Dermis microvascular lymphatic vessel endothelial cell (primary cell): ENCODE measurements at places on chromosomes 5 and 9.

GRCh38 chr9:89853931-89854330, 249.1 kb downstream of the GADD45G start:
- DNase-seq = no peak

DNA sequence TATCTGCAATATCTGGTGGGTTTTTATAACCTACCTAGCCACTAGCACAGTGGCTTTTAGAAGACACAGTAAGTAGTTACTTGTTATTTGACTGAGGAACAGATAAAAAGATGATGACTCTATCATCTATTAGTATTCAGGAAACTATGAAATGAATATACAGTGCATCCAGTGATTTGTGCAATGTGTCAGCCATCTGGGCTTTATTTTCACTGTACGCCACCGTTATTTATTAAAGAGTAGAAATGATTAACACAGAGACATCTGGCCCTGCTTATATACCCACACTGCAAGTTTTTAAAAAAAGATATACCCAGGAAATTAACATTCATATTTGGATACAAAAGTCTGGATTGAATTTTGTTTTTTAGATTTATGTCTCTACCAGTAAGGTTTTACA, 408.4 kb downstream of the PDE4D start:
- DNase-seq = no peak

GRCh38 chr5:147830035-147830434, 1.4 kb downstream of the SPINK1 start:
- DNase-seq = no peak

- no peak for DNase-seq
These were observed 284.3 kb upstream of the IRX4 start for GRCh38 chr5:2166979-2167377.

- DNase-seq = no peak
These were observed 180.5 kb downstream of the CEMIP2 start for GRCh38 chr9:71587576-71588362.

DNA sequence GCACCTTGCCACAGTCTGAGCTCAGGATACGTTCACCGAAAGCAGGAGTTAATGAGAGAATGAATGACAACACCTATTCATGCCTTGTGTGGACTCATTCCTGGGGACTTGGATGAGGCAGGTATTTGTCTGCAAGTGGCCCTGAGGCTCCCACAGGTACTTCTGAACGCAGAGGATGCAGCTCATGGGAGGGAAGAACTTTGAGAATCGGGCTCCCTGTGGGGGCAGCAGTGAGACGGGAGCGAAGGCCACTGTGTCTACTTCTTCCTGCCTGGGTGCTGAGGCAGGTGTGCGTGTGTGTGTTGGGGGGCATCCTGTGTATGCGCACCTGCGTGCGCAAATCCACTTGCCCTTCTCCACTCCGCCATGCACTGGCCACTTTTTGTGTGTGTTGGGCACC, 42.2 kb downstream of the PTPN3 start:
- no peak for DNase-seq
